ENCODE measurements at places on chromosomes 2 and 18.

DNA sequence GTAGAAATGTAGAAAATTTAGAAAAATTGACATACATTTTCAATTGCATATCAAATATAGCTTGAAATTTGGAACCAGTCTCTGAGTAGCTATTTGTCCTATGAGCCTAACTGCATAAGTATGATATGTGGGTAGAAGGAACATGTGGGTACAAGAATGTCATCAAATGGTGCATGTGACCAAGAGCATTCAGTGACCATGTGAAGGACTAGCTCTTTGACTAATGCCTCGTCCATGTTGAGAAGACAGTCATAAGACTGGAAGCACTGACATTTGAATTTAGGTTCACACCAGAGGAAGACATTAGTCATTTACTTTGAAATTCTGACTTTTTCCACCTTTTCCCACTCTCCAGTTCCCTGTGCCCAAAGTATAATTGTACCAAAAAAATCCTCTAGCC lies 12.6 kb downstream of the MRPL44 start:
- DNase-seq = no peak

DNA sequence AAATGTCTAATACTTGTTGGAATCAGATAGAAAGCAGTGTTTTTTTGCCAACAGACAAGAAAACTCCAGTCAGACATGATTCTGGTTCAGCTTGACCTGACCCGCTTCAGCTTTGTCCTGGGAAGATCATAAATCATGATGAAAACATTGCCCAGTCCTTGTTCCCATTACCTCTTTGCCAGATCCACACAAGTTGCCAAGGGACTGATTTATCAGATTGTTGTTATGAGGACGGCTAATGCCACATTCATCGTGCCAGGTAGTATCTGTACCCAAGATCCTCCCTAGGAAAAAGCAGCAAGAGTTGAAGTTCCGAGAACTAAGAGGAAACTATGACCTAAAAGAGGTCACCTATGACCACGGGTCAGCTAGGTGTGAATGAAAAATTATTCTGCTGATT lies 39.0 kb downstream of the SLC40A1 start:
- DNase-seq = no peak

GRCh38 chr2:36569267-36569856 lies 28.6 kb downstream of the FEZ2 start:
- DNase-seq = no peak

DNA sequence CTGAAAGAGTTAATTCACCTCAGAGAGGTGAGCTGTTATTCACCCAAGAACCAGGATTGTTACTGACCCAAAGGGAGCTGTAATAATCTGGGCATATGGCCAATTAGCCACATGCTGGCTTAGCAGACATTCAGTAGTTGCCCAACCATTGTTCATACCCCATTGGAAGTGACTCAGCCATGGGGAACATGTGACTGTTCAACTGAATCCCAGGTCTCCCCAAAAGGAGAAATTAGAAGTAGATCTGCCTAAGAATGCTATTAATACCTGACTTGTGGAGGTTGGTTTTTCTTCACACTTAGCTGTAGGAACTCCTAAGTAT lies 272.6 kb upstream of the UBE2E3 start:
- no peak for DNase-seq

GRCh38 chr2:5751873-5752482 lies 59.8 kb downstream of the SOX11 start:
- DNase-seq = no peak

DNA sequence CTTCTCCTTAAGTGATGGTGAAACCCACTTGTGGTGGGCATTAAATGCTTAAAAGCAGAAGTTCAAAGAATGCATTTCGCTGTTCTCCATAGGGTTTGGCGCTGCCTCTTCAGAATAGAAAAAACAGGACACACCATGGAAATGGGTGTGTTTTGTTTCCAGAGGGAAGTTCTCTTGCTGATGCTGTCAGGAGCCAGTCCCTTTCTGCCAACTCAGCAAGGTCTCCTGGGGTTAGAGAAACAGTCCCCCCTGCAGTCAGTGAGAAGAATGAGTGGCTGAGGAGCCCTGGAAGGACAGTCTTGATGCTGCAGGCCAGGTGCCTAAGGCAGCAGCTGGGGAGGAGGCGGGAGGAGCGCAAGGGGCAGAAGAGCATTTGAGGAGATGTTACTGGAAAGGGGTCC lies 37.8 kb upstream of the ASAP2 start:
- DNase-seq = no peak

DNA sequence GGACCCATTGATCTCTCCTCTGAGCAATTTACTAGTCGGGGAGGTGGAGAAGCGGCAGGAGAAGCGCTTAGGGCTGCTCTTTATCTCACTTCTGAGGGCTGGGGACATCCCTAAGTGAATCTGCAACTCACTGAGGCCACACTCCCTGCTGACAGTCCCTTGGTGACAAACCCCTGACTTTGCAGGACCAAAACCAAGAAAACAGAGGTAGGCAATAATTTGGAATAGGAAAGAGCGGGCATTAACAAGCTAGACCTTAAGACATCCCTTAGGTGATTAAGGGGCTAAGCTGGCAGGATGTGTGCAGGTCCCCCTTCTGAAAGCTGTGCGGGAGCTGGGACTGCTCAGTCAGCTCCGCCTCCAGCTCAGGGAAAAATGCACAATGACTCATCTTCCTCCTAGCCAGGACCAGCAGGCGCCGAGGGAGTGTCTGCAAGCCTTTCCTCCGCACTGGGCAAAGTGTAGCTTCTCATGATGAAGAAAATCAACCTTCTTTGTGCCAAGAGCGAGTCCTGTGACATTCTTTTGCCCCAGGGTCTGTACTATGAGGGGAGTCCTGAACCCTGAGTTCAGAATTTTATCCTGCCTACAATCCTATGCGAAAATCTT lies 63.3 kb downstream of the BOD1L2 start:
- DNase-seq = no peak

GRCh38 chr2:108594132-108594981 lies 60.1 kb downstream of the LIMS1 start:
- no peak for DNase-seq

GRCh38 chr18:48943736-48944527 lies 6.8 kb downstream of the SMAD7 start:
- no peak for DNase-seq

DNA sequence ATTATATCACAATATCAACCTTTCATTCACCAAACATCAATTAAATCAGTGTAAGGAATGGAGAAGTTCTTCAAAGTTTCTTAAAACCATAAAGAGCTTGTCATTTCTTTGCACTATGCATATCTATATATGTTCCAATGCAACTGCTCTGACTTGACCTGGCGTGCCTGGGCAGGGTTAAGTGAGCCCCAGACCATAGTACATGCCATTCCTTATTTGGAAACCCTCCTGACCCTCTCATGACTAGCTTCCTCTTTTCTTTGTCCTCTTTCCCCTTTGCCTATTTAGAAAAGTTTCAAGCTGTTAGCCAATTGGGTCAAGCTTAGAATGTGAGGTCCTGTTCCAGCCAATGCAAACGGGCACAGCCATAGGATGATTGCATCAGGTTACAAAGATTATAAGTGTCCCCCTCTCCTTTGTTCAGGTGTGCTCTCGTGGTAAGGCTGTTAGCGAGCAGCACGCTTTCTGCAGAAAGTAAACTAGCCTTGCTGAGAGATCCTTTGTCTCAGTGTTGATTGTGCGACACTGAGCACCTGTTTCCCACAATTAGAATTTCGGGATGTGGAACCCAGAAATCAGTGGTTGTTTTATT lies 78.2 kb upstream of the UXS1 start:
- DNase-seq = no peak

GRCh38 chr2:239177908-239178307 lies 222.9 kb downstream of the HDAC4 start:
- DNase-seq = no peak

DNA sequence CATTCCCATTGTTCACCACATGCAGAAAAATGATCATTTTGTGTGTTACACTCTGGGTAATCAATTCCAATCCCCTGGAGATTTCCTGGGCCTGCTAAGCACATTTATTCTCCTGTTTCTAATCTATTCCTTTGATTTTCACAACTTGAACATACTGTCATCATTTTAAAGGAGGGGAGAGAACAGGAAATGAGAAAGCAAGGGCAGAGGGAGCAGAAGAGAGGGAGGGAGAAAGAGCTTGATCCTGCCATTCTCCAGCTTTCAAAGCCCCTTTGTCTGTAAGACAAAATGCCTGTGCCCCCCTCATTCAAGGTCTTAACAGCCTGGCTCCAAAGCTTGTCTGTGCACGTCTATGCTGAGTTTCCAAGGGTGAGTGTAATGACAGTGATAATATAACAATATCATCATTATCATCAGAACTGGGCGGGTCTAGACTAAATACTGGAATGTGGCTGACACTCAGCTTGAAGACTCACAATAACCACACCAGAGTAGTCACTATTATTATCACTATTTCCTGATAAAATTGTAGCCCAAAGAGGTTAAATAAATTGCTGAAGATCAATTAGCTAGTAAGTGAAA lies 164.4 kb upstream of the KLHL29 start:
- no peak for DNase-seq

DNA sequence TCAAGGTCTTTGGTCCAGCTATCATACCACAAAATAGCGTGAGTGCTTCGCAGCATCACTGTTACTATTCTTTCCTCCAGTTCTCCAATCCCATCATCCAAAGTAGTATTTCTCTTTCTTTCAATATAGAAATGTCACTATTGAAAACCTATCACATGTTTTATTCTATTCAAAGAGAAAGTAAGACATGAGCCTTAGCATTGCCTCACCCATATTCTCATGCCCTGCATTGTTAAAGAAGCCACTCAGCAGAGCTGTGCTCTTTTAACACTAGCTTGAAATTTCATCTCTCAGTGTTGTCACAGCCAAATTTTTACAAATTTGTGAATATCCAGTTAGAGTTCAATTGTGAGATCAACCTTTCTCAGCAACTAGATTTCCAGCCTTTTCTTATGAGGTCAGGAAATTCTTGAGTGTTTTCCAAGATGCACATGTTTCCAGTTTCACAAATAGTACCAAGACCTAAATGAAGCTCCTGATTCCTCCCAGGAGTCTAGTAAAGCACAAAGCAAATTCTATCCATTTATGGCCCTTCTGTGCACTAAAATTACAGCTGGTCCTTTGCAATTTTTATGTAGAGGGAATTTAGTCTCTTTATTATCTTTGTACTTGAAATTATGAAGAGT lies 343.7 kb downstream of the SPAG16 start:
- DNase-seq = no peak

DNA sequence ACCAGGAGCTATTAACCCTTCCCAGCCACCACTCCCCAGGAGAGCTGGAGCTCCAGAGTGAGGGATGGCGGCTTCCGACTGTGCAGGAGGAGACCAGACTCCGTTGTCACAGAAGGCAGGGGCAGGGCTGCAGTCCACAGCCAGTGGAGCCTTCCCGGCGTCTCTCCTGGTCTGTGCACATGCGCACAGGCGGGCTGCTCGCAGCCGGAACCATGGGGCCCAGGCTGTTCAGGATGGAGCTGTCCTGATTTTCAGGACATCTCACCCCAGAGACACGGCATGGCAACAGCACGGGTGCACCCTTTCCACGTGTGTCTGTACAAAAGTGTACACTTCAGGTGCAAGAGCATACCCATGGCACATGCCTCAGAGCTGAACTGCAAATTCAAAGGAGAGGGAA lies 28.9 kb downstream of the EIPR1 start:
- no peak for DNase-seq

DNA sequence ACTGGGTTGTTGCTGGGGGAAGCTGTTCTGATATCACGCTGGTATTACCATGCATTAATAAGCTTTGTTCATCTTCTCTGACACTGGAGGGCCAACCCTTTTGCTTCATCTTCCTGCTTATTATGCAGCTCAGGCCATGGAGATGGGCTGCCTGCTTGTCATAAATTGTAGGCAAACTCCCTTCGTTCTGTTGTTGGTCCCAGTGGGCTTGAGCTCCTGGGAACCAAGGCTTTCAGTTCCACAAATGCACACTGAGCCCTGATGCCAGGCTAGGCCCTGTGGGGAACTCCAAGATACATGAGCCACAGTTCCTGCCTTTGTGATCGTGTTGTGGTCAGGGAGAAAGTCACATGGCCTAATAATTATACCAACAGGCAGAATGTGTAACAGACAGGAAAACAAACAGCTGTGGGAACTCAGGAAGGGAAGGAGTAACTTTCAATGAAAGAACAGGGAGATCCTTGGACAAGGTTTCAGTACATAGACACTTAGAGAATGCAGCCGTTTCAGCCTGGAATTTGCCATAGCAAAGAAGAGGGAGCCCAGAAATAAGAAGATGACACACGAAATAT lies 49.0 kb upstream of the BCL2L11 start:
- DNase-seq = no peak

- no peak for DNase-seq
These were observed 6.2 kb downstream of the VPS54 start for GRCh38 chr2:64013053-64013452.

DNA sequence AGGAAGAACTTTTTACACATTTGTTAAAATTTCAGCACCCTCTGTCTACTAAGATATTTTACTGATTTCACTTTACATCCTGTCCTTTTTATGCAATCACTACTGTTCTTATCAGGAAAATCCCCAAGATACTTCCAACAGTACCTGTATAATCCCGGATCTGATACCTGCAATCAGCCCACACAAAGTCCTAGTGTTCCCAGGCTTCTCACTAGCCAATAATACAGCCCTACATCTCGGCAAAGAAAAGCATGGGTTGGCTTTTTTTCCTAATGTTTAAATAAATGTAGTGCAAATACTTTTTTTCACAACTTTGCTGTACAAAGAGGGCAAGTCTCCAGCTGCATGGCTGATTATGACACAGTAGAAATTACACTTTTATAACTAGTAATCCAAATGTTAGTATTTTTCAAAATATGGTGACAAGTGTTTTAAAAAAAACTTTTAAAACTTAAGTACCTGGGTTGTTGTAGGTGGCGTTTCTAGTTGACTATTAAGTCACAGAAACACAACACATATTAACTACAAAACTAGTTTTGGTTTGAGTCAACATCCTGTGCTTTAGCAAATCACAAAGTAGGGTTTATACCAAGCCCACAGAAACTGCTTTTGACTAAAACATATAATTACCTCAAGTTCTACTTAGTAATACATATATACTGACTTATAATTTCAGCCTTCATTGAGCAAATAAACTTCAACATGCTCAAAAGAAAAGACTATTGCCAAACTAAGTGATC lies 19.5 kb downstream of the CNOT11 start:
- DNase-seq = no peak

DNA sequence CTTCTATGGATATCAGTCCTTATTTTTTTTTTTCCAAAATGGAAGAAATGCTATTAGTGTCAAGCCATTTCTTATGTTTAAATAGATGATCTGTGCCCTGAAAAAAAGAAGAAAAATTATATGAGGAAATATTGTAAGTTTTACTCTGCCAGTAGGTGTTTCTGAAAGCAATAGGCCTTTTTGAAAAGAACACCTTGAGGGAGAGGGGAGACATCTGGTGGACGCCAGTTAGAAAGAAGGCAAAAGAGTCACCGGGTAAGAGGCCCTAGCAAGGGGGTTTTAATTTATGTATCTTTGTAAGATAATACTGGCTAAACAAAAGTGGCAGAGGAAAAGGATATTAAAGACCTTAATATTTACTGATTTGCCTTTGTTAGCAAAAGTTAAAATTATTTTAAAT lies 56.1 kb downstream of the DYNAP start:
- no peak for DNase-seq

- DNase-seq = no peak
These were observed at the start of gene TGIF1 for GRCh38 chr18:3450012-3450798. TGIF1 (plus strand) TSS chr18:3450172; CDS start chr18:3450490, 318 bp downstream.

All from thymus (tissue), 14 donors.